ENCODE measurements at places on chromosomes 1 and 21. TPM values are rescaled to one million over a fixed set of nuclear protein-coding genes. Genes with fewer than 3 reads are reported as not detected.

HHIPL2 gene
- not detected for total RNA-seq

HPDL gene
- not detected for total RNA-seq

GPR25 gene
- total RNA-seq = not detected

WDR64 gene
- total RNA-seq = not detected

GCSAML gene
- not detected for total RNA-seq

IGSF9 gene
- total RNA-seq = 5.5 TPM

RIIAD1 gene
- total RNA-seq = not detected

GRCh38 chr1:228295201-228295600 lies 87.4 kb downstream of the OBSCN start:
- DNase-seq = no peak
- no peak overlapping the region for H3K4me3 ChIP-seq
- H3K27me3 ChIP-seq = no peaks in the 10 kb centered on the region
- no peaks in the 10 kb centered on the region for H3K4me1 ChIP-seq

DNA sequence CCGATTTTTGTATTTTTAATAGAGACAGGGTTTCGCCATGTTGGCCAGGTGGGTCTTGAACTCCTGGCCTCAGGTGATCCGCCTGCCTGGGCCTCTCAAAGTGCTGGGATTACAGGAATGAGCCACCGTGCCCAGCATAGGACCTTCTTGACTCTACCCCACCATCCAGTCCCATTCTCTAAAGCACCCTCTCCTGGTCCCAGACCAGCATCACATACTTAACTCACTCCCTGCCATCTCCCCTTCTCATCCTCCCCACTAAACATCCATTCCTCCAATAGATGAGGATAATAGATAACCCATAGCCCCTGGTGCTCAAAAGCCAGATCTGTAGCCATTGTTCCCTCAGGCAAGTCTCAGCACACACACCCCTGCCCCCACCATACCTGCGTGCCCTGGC lies 2.1 kb downstream of the ENTREP3 start:
- H3K4me1 ChIP-seq = peaks cover 45% of the 10 kb centered on the region
- H3K36me3 ChIP-seq = peaks cover 31% of the 10 kb centered on the region
- no peaks in the 10 kb centered on the region for H3K27me3 ChIP-seq

DNA sequence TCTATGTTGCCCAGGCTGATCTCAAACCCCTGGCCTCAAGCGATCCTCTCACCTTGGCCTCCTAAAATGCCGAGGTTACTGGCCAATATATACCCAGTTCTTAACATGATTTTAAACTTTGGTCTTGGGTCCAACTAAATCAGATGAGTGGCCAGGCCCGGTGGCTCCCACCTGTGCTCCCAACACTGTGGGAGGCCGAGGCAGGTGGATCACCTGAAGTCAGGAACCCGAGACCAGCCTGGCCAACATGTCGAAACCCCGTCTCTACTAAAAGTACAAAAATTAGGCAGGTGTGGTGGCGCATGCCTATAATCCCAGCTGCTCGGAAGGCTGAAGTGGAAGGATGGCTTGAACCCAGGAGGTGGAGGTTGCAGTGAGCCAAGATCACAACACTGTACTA lies 29.6 kb downstream of the TOMM20 start:
- H3K4me3 ChIP-seq = no peak overlapping the region
- H3K27ac ChIP-seq = no peak overlapping the region
- no peak for DNase-seq
- H3K27me3 ChIP-seq = no peaks in the 10 kb centered on the region
- no peaks in the 10 kb centered on the region for H3K36me3 ChIP-seq

DNA sequence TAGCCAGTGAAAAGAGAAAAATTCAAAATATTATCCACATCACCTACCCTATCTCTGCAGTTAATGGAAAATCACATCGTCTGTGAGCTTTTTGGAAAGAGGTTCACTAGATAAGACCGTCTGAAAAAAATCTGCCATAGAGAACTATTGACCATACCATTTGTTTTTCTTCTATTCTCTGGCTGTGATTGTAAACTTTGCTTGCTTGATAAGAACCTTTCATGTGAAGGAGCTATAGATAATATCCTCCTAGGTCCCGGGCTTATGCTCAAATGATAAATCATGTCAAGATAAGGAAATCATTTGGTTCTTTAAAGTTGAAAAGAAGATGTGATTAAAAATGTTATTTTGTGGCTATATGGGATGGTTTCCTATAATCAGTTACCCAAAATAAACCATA lies 369.9 kb downstream of the SIPA1L2 start:
- H3K27me3 ChIP-seq = peaks cover 5% of the 10 kb centered on the region
- no peaks in the 10 kb centered on the region for H3K36me3 ChIP-seq
- DNase-seq = no peak
- H3K4me1 ChIP-seq = no peaks in the 10 kb centered on the region

DNA sequence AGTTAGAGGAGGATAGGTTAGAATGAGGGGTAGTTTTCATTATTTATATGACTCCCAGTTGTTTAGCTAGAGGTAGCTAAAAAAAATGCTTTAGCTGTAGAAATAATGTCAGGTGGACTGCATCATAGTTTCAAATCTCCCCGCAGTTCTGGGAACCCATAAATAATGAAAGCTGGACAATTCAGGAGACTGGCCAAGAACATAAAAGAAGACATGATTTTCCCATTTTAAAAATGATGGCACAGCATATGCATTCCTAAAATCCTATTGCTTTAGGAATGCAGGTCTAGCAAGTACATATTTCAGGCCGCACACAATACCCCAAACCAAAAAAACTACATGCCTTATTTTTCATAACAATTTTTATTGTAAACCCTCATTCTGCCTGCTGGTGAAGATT lies 143.3 kb downstream of the CTH start:
- H3K36me3 ChIP-seq = no peaks in the 10 kb centered on the region
- no peak overlapping the region for H3K4me3 ChIP-seq
- DNase-seq = peak; percentile 14
- H3K27ac ChIP-seq = no peak overlapping the region
- no peaks in the 10 kb centered on the region for H3K27me3 ChIP-seq

GRCh38 chr1:200724064-200724463 lies 14.6 kb upstream of the CAMSAP2 start:
- no peaks in the 10 kb centered on the region for H3K36me3 ChIP-seq
- no peak overlapping the region for H3K4me3 ChIP-seq
- no peak for DNase-seq
- no peak overlapping the region for H3K27ac ChIP-seq
- H3K27me3 ChIP-seq = no peaks in the 10 kb centered on the region

DNA sequence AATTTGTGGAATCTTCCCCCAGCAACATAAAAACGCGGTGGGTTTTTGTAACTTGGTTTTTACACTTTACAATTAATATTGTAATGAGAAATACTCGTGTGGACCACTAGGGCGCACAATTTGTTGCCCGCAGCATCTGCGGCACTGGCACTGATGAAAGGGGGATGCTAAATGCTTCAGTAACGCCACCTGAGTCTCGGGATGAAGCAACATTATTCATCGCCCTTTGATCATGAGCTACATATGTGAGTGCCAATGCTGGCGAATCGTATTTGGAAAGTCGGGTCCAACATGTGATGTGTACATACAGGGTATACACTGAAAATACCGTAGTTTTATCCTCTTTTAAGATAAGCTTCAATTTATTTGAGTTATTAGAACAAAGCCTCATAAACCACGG lies 34.2 kb upstream of the COX20 start:
- H3K27me3 ChIP-seq = no peaks in the 10 kb centered on the region
- H3K36me3 ChIP-seq = no peaks in the 10 kb centered on the region
- H3K4me1 ChIP-seq = peaks cover 16% of the 10 kb centered on the region
- H3K4me3 ChIP-seq = no peak overlapping the region

- peak overlapping the region; percentile 93 for H3K27ac ChIP-seq
- H3K36me3 ChIP-seq = no peaks in the 10 kb centered on the region
- peaks cover 11% of the 10 kb centered on the region for H3K27me3 ChIP-seq
- H3K4me1 ChIP-seq = peaks cover 29% of the 10 kb centered on the region
Observed at GRCh38 chr1:182615468-182616129, 11.4 kb upstream of the RGS16 start.

DNA sequence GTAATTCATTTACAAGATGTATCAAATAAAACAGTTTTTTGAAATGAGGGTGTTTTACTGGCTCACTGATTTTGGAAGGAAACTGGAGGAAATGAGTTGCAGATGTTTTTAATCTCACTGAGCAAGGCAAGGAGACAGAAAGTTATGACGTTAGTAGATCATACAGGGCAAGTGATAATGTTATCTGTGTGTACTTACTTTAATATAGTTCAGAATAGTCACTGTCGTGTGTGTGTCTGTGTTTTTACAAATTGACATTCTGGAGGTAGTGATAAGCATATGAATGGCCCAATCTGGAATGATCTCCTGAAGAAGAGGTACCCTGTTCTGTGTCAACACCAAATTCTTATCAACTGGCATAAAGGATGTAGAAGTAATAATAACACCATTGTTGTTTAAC lies 1.9 kb upstream of the GBP4 start:
- DNase-seq = peak; percentile 45
- H3K4me3 ChIP-seq = no peak overlapping the region
- no peak overlapping the region for H3K27ac ChIP-seq
- peaks cover 36% of the 10 kb centered on the region for H3K4me1 ChIP-seq
- H3K36me3 ChIP-seq = no peaks in the 10 kb centered on the region

DNA sequence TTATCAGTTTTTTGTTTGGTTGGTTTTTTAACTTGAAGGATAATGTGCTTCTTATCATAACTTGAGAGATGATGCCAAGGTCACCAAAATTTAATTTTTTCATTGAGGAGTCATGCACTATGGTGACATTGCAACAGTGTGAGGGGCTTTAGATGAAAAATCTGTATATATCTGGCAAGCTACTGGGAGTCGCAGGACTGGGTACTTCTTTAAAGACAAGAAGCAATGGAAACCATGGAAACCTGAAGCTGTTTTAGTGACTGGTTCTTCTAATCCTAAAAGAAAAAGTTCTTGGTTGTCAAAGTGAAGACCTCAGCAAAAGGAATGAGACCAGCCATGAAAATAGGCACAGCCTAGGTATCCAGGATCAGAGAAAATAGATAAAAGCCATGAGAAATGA lies 31.1 kb downstream of the ZC3H11B start:
- no peak overlapping the region for H3K27ac ChIP-seq
- no peak for DNase-seq
- H3K27me3 ChIP-seq = no peaks in the 10 kb centered on the region
- no peaks in the 10 kb centered on the region for H3K4me1 ChIP-seq

GRCh38 chr1:205210756-205211168 lies 740 bp downstream of the DSTYK start:
- peaks cover 37% of the 10 kb centered on the region for H3K4me1 ChIP-seq
- no peaks in the 10 kb centered on the region for H3K27me3 ChIP-seq
- H3K4me3 ChIP-seq = peak overlapping the region; percentile 89
- no peak for DNase-seq

- DNase-seq = peak; percentile 74
Observed at GRCh38 chr1:202235856-202236837, 42.5 kb downstream of the LGR6 start.

DNA sequence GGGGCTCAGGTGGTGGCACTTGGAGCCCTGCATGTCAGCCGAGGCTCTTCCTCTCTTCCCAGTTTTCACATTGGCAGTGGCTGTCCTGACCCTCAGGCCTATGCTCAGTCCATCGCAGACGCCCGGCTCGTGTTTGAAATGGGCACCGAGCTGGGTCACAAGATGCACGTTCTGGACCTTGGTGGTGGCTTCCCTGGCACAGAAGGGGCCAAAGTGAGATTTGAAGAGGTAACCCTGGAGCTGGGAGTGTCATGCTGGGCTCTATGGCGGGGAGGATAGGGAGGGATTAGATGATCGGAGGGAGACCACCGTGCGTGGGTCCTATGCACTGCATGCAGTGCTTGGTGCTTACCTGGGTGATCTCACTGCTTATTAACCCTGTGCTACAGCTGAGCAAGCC lies 13.5 kb downstream of the AZIN2 start:
- DNase-seq = no peak
- H3K27ac ChIP-seq = no peak overlapping the region
- no peaks in the 10 kb centered on the region for H3K27me3 ChIP-seq
- no peak overlapping the region for H3K4me3 ChIP-seq
- peaks cover 3% of the 10 kb centered on the region for H3K4me1 ChIP-seq

DNA sequence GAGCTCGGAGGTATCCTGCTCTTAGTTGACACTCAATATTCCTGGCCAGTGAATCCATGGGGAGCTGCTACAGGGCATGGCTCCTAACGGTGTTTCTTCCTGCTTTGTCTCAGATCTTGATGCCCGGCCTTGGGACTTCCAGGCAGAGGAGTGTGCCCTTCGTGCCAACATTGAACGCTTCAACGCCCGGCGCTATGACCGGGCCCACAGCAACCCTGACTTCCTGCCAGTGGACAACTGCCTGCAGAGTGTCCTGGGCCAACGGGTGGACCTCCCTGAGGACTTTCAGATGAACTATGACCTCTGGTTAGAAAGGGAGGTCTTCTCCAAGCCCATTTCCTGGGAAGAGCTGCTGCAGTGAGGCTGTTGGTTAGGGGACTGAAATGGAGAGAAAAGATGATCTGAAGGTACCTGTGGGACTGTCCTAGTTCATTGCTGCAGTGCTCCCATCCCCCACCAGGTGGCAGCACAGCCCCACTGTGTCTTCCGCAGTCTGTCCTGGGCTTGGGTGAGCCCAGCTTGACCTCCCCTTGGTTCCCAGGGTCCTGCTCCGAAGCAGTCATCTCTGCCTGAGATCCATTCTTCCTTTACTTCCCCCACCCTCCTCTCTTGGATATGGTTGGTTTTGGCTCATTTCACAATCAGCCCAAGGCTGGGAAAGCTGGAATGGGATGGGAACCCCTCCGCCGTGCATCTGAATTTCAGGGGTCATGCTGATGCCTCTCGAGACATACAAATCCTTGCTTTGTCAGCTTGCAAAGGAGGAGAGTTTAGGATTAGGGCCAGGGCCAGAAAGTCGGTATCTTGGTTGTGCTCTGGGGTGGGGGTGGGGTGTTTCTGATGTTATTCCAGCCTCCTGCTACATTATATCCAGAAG lies 16.7 kb downstream of the ALX3 start:
- peaks cover 100% of the 10 kb centered on the region for H3K36me3 ChIP-seq
- no peak overlapping the region for H3K4me3 ChIP-seq
- peaks cover 20% of the 10 kb centered on the region for H3K4me1 ChIP-seq
- no peak overlapping the region for H3K27ac ChIP-seq
- peak; percentile 74 for DNase-seq

- H3K36me3 ChIP-seq = no peaks in the 10 kb centered on the region
- no peak overlapping the region for H3K4me3 ChIP-seq
- H3K27ac ChIP-seq = no peak overlapping the region
- DNase-seq = no peak
- H3K27me3 ChIP-seq = no peaks in the 10 kb centered on the region
Observed at GRCh38 chr1:155698382-155699038, 9.6 kb downstream of the DAP3 start.

DNA sequence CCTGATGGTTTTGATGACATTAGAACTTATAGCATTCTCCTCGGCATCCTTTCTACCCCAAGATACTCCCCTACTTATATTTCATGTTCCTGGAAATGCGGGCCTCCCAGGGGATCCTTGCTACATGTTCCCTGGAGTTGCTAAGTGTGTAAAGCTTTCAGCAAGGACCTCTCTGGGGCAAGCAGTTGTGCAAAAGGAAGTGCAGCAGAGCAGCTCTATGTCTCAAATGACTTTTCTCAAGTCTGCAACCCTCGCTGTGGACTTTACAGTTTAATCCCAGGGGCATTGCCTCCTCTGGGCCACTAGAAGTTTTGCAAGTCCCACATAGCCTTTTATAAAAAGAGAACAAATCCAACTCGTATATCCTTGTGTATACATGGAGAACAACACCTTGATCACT lies 20.8 kb upstream of the MNDA start:
- no peaks in the 10 kb centered on the region for H3K4me1 ChIP-seq
- H3K27me3 ChIP-seq = no peaks in the 10 kb centered on the region
- no peak overlapping the region for H3K4me3 ChIP-seq

GRCh38 chr1:207352554-207352953 lies 31.1 kb downstream of the CD55 start:
- peaks cover 29% of the 10 kb centered on the region for H3K4me1 ChIP-seq
- H3K36me3 ChIP-seq = peaks cover 2% of the 10 kb centered on the region
- H3K27ac ChIP-seq = no peak overlapping the region
- no peak for DNase-seq
- no peak overlapping the region for H3K4me3 ChIP-seq
